Stimulated activated naive CD8-positive, alpha-beta T cell treated with anti-CD3 and anti-CD28 coated beads, Interleukin-15, Interleukin-2, amounts not matched to agents 100 U/mL and 50 U/mL, for 24 hours (primary cell): ENCODE measurements at places on chromosomes 2 and 18.

DNA sequence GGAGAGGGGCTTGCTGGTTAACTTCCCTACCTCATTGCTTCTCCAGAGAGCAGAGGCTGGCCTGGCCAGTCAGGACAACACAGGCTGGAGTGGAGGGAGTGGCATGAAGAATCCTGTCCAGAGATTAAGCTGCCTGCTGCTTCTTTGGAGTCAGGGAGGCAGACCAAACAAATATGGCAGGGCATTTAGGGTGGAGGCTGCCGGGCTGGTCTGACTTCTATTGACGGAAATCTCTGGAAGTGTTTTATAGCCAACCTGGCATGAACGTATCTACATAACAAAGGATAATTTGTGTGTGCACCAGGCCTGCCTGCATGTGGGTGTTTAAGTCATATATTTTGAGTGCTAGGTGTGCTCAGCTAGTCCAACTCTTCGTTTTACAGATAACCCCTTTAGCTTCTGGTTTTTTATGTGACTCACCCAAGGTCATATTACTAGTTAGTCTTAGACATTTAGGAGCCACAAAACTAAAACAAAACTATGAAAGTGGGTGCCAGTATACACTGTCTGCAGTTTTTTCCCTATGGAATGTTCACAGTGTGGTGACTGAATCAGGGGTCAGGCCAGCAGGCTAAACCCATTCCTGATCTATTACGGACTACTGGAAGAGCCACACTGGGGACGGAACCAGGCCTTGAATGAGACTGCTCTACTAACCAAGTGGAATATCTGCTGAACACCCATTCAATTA is 5.5 kb downstream of the NPC1 start:
- DNase-seq = no peak

GRCh38 chr2:175259164-175259563 is 77.7 kb upstream of the ATP5MC3 start:
- no peak for DNase-seq

- DNase-seq = no peak
Measured at GRCh38 chr2:219099329-219099728, 38.6 kb upstream of the IHH start.

- DNase-seq = no peak
Measured at GRCh38 chr2:158357699-158358098, 98.9 kb downstream of the CCDC148 start.

DNA sequence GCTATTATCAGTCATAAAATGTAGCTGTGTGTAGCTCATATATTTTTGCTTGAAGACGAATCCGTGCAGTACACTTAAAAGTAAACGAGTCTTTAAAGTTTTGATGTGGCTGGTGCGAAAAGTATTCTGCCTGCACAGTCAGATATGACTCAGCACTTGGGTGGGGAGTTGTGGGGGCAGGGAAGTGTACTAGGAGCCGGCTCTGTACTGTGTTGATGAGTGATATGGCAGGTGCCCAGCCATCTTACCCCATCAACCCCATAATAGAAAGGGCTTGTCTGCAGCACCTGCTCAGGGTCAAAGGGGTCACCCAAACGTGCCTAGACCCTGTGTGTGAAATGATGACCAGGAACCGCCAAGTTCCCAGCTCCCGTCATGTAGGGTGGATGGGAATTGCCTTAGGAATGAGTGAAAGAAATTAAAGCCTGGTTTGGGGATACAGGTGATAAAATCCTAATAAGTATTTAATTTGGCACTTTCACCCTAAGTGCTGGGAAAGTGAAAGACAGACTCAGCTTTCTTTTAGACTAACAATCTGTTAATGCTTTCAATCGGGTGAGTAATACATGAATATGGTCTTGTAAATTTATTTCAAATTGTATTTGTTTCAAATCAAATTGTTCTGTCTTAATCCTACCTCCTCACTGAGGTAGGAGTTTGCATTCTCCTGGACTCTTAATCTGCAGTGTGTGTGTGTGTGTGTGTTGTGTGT is 48.0 kb downstream of the BCL2L11 start:
- DNase-seq = peak; percentile 68

GRCh38 chr18:49161627-49162026 is 210.9 kb upstream of the SMAD7 start:
- DNase-seq = peak; percentile 16
